ENCODE measurements at places on chromosomes 3 and 15. TPM values are rescaled to one million over a fixed set of nuclear protein-coding genes. Genes with fewer than 3 reads are reported as not detected.
A peak's percentile ranks its signal among the peaks of the same experiment; 100 is the strongest.

KBTBD8 gene
- 26.3 TPM for total RNA-seq

GPR62 gene
- total RNA-seq, result not detected

TLR9 gene
- 9.0 TPM for total RNA-seq

LTF gene
- total RNA-seq, result not detected

DENND4A gene
- total RNA-seq, result 96.3 TPM

ZKSCAN7 gene
- total RNA-seq, result not detected

RLBP1 gene
- not detected for total RNA-seq

NAA80 gene
- total RNA-seq, result 18.7 TPM

GOLGA8M gene
- total RNA-seq, result not detected

PIF1 gene
- total RNA-seq, result 112 TPM

- peak; percentile 49 for DNase-seq
Measured at GRCh38 chr15:45126535-45127158, 3.0 kb downstream of the DUOXA1 start.

DNA sequence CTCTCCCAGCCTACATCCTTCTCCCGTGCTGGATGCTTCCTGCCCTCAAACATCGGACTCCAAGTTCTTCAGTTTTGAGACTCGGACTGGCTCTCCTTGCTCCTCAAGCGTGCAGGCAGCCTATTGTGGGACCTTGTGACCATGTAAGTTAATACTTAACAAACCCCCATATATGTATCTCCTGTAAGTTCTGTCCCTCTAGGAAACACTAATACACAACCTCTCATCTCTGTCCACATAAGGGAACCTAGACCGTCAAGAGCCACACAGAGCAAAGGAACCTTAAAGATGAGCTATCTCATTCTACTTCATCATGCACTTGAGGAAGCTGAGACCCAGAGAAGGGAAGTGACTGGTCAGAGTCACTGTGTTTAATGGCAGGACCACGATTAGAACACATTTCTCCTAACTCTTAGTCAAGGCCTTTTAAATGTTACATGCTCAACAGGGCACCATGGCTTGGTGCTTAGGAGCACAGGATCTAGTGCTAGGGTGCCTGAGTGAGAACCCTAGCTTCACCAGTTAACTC, 50.3 kb downstream of the NPTN start:
- DNase-seq, result no peak

DNA sequence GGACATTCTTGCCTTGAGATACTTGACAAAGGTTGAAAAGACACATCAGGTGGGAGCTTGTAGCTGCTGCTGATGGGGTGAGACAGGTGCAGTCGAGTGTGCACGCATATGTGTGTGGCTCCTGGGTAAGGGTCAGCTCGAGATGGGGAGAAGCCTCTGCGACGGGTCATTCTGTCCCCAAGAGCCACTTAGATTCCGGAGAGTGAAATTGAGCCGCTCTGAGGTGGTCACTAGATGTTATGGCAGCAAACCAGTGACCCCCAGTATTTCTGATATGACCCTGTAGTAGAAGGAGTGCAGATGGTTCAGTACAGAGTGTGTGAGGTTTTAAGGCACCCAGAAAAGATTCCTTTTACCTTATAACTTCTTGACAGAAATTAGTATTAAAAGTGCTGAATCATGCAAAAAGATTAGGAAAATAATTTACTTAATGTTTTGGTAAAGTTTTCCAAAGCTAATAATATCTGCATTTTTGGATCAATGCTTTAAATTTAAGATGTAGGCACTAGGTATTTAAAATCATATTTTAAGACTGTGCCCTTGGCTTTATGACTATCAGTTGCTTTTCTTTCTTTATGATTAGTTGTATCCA, 241.9 kb upstream of the TOPAZ1 start:
- peak; percentile 16 for DNase-seq

DNA sequence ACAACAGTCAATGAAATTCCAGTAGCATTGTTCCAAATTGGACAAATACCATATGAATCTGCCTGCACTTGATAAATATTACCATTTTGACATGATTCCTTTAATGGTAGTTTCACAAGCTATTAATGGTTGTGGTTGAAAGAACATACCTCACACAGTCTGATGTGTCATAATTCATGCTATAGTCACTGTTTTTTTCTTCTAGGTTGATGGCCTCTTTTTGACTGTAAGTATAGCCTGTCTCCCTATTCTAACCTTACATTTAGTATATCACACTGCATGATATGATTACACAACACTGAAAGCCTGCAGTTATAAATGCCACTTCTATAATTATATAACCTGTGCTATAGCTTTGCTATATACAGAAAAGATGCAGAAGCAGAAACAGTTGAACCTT, 834.1 kb downstream of the NSUN3 start:
- no peak for DNase-seq

DNA sequence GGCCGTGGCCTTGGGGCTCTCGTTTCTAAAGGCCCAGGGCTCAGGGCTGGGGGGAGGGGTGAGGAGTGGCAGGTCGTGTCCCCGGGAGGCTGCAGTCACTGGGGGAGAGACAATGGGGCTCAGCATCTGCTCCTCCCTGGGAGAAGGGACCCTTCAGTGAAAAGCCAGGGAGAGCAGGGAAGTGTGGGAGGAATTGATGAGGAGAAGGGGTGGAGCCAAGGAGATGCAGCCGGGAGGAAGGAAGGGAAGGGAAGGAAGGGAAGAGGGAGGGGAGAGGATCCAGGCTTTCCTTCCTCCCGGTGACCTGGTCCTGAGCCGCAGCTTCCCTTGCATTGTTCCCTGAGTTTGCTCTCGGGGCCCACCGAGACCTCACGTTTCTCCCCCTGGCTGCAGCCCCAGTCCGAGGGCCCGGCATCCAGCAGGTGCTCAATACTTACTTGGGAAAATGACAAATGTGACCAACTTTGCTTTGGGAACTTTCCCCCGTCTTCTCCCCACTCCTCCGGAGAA, 1.4 kb upstream of the ZNF710 start:
- no peak for DNase-seq

DNA sequence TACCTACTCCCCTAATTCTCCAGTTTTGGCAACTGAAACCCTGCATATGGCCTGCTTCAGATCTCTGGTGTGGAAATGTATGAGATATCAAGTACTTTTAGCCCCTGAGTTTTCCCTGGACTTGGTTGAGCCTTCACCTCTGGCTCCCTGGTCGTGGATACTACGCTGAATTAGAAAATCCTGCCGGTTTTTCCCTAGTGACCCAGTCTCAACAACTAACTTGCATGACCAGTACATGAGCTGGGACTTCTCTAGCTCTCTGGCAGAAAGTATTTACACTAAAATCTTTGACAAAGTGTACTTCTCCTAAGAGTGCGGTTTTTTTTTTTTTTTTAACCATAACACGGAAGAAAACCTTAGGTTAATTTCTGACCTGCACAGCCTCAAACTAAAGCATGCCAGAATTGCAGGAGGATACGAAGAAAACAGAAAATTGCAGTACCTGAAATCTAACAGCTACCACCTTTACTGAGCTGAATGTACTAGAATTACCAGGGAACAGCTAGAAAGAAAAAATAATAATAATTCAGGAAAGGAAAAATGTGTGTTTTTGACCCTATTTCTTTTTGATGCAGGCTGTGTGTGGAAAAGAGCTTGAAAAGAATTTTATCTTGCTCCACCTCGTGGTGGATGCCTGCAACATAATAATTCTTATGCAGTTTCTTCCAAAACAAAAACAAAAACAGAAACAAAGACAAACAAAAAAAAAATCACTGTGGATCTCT, 165.6 kb downstream of the GMNC start:
- peak; percentile 13 for DNase-seq

DNA sequence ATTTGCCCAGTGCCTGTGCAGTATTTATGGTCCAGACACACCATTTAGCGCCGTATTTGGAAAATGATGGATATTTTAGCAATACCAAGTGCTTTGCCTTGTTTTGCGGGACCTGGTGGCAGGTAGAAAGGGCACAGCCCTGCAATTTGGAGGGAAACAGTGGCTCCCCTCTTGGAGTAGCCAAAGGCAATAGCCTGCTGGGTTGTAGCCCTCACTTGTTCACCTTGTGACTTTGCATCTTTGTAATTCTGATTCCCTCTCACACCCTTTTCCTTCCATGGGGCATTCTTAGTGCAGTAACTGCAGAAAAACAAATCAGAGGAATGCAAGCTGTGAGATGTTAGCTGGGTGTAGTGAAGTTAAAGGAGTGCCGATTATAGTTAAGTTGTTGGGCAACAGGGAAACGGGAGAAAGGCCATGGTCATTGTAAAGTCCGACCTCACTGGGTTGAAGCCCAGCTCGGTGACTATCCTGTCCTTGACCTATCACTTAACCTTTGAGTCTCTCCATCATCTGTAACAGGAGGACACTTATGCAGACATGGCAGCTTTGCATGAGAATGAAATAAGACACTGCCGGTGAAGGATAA, 131.0 kb upstream of the KLHL25 start:
- no peak for DNase-seq

DNA sequence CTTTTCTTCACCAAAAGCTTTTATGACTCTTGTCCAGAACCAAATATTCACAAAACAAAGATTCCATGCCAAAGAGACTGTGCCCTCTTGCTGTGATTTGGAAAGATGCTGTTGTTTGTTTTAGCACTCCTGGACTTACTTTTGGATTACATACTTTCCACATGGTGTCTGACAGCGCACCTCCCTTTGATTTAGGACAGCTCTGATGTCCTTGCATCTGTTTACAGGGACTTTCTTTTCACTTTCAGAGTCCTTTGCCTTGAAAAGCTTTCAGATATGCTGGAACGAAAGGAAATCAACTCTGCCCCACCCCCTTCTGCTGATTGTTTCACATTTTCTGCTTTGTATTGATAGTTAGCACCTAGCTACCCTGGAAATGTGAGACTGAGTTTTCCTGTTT, 133.0 kb upstream of the NR2E3 start:
- no peak for DNase-seq

DNA sequence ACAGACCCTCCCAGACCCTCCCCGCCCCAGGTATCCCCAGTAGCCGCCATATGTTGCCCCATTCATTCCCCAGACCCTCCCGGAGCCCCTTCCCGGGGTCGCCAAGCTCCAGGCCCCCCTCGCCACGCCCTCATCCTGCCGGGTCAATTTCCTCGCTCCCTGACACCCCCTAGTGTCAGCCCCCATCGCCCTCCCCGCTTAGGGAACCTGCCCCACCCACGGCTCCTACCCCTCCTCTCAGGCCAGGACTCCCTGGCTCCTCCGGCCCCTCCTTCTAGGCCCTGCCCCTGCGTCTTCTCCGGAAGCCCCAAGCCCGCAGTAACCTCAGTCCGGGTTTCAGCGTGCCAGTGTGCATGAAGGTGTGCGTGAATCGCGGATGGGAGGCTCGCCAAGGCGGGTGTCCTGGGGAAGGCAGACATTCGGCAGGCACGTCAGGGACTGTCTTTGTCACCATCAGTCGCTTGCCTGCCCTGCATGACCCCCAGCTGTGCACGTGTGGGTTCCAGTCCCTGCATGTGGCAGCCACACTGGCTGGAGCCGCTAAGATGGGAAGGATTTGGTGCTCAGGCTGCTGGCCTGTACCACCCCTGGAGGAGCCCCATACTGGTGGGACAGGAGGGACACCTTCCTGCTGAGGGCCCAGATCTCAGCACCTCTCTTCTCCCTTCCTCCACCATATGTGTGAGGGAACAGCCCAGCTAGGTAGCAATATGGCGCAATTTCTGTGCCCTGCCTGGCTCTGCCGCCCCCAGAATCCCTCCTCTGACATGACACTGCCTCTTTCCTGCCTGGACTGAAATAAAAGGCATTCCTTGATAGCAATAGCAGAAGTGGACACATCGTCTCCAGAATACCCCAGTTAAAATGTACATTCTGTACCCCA, 693 bp downstream of the DISP2 start:
- DNase-seq, result peak; percentile 75

GRCh38 chr3:179716811-179717210, 64.0 kb downstream of the USP13 start:
- no peak for DNase-seq

GRCh38 chr3:107085261-107085660, 292.0 kb upstream of the CCDC54 start:
- DNase-seq, result no peak

DNA sequence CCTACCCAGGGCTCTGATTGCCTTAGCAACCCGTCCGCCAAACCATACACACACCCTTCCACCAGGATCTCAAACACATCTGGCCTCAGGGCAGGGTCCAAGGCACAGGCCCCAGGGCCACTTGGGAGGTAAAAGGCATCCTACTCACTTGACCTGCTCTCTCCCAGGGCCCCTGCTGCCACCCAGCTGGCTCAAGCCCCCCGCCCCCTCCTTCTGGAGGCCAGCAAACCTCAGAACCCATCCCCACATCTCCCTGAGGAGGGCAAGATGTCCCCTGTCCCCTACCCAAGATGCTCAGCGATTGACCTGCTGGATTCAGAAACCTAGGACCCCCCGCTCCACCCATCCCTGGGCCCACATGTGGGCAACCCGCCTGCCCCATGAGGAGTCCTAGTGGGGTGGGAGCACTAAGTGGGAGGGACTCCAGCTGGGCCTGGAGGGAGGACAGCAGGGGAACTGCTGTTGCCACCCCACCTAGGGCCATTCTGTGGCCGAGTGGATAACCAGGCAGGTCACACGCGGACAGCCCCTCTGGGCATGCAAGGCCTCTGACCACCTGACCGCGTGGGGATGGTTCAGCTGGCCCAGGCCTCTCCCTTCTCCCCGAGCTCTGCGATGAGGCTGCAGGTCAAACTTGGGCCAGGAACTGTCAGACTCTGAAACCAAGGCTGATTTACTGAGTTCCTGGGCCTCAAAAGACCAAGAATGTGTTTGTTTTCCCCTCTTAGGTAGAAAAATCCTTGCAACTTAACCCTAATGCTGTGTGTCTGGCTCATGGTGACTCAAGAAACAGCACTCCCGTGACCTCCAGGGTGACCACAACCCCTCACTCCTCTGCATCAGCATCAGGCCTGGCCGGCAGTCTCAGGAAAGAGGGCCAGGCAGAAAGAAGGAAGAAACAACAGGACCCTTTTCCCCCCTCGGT, 4.2 kb downstream of the MFGE8 start:
- no peak for DNase-seq

DNA sequence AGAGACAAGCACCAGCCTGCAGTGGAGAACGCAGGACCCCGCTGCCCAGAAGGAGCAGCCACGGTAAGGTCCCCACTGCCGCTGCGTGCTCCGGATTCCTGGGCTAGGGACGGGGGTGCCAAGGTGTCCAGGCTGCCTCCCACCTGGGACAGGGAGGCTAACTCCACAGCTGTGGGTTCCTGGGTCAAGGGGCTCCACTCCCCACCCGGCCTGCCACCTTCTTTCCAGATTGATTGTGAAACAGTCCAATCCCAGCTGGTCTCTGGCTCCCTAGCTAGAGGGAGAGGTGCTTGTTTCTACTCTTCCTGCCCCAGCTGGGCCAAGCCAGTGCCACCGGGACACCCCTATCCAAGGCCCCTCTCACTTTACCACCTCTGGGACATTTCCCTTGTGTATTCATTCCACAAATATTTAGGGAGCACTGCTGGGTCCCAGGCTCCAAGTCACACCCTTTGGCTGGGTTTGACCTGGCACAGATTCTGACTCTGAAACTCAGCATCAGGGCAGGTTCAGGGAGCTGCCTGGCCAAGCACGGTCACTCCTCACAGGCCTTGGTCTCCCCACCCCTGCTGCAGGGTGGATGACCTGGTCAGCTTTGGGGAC, 1.9 kb downstream of the PAK6 start:
- no peak for DNase-seq

- DNase-seq, result no peak
Measured at GRCh38 chr3:193828477-193828876, 235.5 kb downstream of the OPA1 start.

All from OCI-LY7 (cell line).